ENCODE measurements at places on chromosomes 2 and 18.

DNA sequence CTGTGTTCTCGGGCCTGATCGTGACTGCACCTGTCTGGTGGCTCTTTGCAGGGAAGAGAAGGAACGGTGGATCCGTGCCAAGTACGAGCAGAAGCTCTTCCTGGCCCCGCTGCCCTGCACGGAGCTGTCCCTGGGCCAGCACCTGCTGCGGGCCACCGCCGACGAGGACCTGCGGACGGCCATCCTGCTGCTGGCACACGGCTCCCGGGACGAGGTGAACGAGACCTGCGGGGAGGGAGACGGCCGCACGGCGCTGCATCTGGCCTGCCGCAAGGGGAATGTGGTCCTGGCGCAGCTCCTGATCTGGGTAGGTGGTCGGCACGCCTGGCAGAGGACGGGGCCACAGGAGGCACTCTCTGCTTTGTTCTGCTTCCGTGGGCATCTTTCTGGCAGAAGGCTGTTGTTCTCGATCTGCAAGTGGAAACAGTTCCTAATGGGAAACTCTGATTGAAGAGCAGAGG lies 48.0 kb downstream of the GBX2 start:
- no peak for DNase-seq

- no peak for DNase-seq
These were observed 33.2 kb downstream of the HS6ST1 start for GRCh38 chr2:128285329-128285931.

DNA sequence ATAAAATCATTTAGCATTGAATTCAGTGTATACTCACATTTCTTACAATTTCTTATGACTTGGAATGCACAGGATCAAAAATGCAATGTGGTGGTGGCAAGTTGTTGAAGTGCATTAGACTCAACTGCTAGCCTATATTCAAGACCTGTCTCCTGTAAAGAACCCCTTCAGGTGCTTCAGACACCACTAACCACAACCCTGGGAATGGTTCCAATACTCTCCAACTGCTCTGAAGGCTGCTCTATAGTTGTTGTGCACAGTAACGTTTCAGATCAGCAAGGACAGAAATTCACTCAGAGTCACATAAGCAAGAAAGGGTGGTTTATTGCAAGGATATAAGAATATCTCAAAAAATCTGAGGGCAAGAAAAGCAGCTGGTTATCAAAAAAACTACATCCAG lies 6.5 kb downstream of the GKN1 start:
- DNase-seq, result no peak

DNA sequence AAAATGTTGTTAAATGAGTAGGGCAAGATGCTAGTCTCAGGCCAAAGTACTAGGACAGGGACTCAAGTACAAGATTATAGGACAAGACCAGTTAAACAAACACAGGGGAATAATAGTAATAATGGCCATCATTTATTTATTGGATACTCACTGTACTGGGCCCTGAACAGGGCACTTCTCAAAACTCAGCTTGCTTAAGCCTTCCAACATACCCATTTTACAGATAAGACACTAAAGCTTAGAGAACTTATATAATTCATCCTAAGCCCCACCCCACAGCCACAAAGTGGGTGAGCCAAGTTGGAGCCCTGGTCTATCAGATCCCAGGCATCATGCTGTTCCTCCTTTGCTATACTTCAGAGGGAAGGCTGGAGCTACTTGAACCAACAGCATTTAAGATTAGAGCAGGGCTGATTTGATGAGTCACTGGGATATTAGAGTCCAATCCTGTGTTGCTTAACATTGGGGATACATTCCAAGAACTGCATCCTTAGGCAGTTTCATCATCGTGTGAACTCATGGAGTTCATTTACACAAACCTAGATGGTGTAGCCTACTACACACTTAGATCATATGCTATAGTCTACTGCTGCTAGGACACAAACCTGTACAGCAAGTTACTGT lies 153.6 kb downstream of the MTCL1 start:
- DNase-seq, result peak; percentile 89

GRCh38 chr2:857081-857480 lies 93.6 kb upstream of the SNTG2 start:
- no peak for DNase-seq

GRCh38 chr18:37138456-37138855 lies 309.5 kb downstream of the KIAA1328 start:
- DNase-seq, result no peak

DNA sequence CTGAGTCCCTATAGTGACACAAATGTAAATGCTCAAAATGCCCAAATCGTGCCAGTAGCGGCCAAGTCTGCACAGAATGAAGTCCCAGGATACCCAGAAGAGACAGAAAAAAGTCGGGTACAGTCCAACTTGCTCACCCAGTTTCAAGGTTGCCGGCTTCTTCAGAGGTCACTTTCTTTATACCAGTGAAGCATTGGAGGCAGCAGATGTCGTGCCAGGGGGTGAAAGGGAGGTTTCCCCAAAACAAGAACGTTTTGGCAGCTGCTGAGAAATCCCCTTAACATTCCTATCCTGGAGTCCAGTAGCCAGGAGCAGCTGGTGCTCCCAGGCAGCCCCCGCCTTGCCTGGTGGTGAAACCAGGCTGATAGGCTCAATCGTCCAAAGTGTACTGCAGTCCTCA lies 58.1 kb upstream of the MCFD2 start:
- DNase-seq, result no peak

GRCh38 chr2:240570531-240571313 lies 2.4 kb downstream of the RNPEPL1 start:
- no peak for DNase-seq

DNA sequence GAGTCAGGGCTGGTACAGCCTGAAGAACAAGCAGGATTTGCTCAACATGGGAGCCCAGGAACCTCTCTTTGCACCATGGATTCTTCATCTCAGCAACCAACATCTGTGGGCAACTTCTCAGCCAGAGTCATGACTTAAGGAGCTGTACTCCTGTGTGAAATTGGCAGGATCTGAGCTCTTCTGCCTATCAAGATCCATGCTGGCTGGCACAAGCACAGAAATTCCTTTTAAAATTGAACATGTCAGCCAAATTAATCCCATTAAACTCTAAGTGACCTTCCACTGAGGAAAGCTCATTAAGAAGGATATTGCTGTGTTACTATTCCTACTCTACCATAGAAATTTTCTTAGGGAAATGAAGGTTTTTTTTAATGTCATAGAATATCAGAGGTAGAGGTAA lies 110.5 kb upstream of the SCG2 start:
- peak; percentile 98 for DNase-seq

DNA sequence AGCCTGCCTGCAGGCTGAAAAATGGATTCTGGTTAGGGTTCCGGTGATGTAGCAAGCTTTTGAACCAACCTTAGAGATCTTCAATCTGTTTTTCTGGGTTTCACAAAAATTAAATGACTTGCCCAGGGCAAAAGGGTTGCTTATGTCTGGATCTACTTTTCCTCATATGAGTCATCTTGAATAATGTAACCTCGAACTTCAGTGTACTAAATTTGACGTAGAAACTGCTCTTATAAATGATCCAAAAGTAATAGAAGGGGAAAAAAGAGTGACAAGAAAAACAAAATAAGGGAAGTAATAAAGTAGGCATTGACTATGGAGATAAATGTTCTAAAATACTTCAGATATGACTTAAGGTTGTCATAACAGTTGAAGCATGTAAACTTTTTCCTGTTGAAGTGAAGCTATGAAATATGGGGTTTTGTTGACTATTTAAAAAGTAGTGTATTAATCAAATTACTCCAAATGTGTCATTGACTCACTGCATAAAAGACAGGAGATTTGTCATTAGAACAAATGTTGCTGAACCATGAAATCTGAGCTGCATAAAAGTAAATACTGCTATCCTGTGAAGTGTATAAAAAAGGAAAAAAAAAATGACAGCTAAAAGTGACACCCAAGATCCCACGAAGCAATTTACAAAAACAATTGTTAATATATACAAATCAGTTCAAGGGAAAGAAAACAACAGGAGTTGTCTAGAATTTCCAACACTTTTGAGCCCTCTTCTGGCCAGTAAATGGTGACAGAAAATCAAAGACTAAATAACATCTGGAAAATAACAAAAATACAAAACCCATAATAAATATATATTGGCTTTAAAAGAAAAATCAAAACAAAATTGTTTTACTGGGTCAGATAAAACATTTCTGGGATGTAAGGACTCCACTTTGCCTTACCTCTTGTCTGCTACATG lies 103.6 kb upstream of the SERPINE2 start:
- no peak for DNase-seq

- DNase-seq, result no peak
These were observed 693.1 kb downstream of the ERBB4 start for GRCh38 chr2:211845338-211846035.

DNA sequence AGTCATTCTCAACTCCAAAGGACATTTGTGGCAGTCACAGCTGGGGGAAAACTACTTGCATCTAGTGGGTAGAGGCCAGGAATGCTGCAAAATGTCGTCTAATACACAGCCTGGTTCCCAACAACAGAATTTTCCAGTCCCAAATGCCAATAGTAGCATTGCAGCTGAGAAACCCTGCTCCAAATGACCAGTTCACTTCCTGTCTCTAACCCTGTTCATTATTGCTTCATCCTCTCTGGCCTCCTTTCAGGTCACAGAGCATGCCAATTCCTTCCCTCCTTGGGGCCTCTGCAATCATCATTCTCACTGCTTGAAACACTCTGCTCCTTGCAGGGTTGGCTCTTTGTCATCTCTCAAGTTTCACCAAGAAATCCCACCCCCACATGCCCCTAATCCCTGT lies 139.1 kb downstream of the IRS1 start:
- peak; percentile 56 for DNase-seq

DNA sequence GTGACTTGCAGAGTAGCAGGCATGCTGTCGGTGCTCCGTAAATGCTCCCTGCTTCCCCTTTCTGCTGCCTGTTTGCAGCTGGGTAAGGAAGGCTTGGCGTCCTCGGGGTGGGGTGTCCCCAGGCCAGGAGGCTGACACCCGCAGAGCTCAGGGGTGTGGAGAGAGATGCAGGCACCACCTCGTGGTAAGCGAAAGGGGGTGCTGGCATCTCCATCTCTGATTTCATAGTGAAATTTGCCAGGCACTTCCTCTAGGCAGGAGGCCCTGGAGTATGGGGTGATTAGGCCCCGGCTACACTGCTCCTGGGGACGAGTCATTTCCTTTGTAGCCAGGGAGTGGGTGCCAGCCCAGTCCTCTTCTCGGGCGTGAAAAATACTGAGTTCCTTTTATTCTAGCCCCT lies 160.4 kb downstream of the KLHL29 start:
- DNase-seq, result no peak

DNA sequence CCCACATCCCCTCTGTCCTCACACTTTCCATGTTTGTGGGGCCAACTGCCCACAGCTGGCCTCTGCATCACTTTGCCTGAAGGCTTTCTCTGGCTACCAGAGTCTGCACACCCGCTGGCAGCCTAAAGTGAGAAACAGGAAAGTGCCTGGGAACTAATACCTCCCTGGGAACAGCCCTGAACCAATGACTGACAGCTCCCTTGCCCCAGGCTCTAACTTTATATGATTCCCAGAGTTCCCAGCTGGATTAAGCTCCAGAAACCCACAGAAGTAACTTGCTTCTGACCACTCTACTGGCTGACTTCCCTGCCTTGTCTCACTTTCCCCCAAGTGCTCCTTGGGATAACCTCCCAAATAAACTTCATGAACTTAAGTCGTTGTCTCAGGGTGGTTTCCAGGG lies 159.6 kb upstream of the LMAN1 start:
- no peak for DNase-seq

GRCh38 chr2:22406625-22407024 lies 978.4 kb upstream of the KLHL29 start:
- DNase-seq, result no peak

DNA sequence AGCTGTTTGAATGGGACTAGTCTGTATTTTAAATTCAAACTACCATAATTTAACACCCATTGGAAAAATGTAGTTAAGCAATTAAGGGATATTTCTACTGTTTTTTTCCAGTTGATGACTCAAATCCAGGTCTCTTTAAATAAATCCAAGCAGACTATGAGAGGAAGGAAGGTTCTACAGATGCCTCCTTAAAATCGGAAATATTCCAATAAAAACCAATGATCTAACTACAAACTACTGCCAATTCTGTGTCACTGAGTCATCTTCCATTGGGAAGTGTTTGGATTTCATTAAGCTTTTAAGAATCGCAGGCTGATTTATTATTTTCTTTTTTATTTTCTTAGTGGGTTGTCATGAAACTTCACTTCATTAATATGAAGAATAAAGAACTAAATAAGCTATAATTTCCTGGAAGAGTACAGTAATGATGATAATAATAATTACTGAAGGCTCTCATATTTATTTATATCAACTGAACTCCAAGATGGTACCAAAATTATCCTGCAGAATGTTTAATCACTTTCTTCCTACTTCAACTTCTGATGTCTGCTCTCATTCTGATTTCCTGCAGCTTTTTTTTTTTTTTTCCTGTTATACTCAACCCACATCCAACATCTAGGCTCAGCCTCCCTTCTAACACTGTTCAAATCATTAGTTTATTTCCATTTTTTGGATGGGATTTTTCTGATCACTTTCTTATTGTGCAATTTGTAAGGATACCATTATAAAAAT lies 166.3 kb upstream of the FN1 start:
- no peak for DNase-seq

DNA sequence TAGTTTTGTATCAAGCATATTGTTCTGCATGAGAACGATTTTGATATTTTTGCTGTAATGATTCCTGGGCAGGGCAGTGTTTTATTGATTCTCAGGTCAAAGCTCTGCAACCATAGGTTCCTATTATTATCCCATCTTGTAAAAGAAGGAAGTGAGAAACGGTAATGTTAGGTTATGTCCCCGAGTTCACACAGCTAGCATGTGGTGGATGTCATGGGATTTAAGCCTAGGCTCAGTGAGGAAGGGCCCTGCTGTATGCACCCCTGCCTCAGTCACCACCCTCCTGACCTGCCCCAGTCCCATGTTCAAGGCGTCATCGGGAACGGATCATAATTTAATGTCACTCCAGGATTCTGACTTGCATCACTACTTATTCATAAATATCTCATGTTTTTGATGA lies 10.7 kb downstream of the ACP1 start:
- DNase-seq, result no peak

All from retinal pigment epithelial cell (primary cell).